Right atrium auricular region (tissue), 2 donors: ENCODE measurements at places on chromosomes 1 and 21. TPM values are rescaled to one million over a fixed set of nuclear protein-coding genes. Genes with fewer than 3 reads are reported as not detected.

- H3K36me3 ChIP-seq, result peaks cover 85% of the 10 kb centered on the region
- H3K4me3 ChIP-seq, result no peak overlapping the region
- peaks cover 8% of the 10 kb centered on the region for H3K4me1 ChIP-seq
- no peaks in the 10 kb centered on the region for H3K27me3 ChIP-seq
Observed at GRCh38 chr1:66364578-66365391, 169.2 kb upstream of the SGIP1 start.

DNA sequence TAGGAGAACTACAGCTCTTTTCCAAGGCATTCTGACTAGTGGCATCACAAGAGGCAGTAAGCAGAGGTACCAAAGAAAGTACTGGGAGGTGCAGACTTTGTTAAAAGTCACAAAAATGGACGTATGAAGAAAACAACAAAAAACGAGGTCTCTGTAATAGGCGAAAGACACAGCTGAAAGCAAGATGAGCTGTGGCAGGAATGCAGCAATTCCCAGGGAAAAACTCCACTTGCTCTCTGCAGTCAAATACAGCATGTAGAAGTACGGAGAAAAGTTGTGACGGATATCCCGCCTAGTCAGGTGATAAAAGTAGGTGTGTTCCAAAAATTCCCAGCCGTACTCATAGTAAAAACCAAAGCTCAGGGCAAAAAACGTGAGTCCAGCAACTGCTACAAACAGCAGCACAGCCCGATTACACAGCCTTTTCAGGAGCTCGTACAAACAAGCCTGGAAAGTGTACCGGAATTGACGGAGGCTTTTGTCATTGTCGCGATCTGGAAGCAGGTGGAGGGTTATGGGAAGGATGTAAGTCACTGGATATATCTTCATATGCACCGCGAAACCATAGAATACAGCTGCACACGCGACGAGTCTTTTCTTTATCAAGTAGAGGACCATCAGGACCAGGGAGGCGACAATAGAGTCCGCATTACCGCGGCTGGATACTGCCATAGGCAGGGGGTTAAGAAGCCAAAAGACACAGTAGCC is 979 bp downstream of the PIGM start:
- H3K27ac ChIP-seq, result peak overlapping the region; percentile 82
- peak overlapping the region; percentile 87 for H3K4me3 ChIP-seq
- H3K4me1 ChIP-seq, result peaks cover 22% of the 10 kb centered on the region
- no peaks in the 10 kb centered on the region for H3K27me3 ChIP-seq

CD1E gene
- not detected for total RNA-seq

GRCh38 chr1:28915031-28915895 is 894 bp downstream of the EPB41 start:
- no peak overlapping the region for H3K27ac ChIP-seq
- H3K4me1 ChIP-seq, result no peaks in the 10 kb centered on the region
- peak overlapping the region; percentile 69 for H3K4me3 ChIP-seq
- no peaks in the 10 kb centered on the region for H3K27me3 ChIP-seq
- H3K36me3 ChIP-seq, result no peaks in the 10 kb centered on the region

- DNase-seq, result no peak
- no peaks in the 10 kb centered on the region for H3K27me3 ChIP-seq
- H3K36me3 ChIP-seq, result no peaks in the 10 kb centered on the region
- no peak overlapping the region for H3K4me3 ChIP-seq
- H3K27ac ChIP-seq, result no peak overlapping the region
Observed at GRCh38 chr1:215672482-215672881, 105.4 kb downstream of the KCTD3 start.

DNA sequence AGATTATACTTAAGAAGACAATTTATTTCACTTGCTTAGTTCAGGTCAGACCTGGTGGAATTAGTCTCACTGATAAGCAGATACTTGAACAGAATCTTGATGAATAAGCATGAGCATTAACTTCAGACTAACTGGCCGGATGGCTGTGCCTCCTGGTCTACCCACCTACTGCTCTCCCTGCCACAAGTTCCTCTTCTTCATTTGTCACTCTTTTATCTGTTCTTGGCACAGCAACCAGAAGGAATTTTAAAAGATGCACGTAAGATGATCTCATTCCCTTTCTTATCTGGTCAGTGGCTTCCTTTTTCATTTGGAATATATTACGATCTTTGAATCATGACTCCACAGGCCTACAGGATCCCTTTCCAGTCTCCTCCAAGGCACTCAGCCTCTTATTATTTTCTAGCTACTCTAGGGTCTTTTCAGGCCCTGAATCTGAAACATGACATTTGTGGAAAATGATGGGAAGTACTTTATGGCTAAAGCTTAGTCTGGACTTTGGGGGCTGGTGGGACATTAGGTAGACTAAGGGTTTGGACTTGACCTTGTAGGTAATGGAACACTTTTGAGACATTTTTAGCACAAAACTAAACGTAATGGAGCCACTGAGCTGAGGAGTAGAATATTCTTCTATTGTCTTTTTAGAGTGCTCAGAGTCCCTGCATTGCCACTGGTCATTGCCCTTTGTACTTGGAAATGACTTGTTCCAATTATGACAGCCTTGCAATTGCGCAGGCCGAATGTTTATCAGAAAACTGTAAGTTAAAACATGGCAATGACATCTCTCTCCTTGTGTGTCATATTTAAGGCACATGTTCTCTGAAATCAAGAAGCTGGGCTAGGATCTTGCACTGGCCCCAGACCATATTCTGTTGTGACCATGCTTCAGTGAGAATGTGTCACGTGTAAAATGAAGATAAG is 16.0 kb downstream of the ST6GALNAC3 start:
- no peaks in the 10 kb centered on the region for H3K27me3 ChIP-seq
- H3K4me3 ChIP-seq, result no peak overlapping the region
- no peak overlapping the region for H3K27ac ChIP-seq
- peaks cover 6% of the 10 kb centered on the region for H3K4me1 ChIP-seq

DNA sequence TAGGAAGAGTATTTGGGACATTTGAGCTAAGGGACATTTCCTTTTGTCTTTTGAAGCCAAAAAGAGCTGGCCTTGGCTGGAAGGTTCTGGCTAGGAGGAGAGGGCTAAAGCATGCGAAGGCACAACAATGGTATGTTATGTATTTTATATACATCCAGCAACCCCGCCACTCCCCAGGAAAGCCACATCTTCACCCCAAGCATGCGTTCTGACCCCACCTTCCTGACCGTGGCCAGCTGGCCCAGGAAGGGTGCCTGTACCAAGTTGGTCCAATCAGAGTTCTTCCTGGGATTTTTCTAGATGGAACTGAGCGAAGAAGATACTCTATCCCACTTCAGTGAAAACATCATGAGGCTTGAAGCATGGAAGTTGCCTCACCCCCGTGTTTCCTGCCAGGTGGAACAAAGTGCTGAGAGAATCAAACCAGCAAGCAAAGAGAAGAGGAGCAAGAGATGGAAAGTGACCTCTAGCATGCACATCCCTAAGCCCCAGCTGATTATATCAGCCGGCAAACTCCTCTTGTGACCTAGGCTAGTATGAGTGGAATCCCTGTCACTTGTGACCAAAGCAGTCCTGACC is 82.7 kb downstream of the BCAR3 start:
- H3K27ac ChIP-seq, result no peak overlapping the region
- H3K4me3 ChIP-seq, result no peak overlapping the region
- no peaks in the 10 kb centered on the region for H3K27me3 ChIP-seq
- no peaks in the 10 kb centered on the region for H3K36me3 ChIP-seq
- peaks cover 61% of the 10 kb centered on the region for H3K4me1 ChIP-seq

DNA sequence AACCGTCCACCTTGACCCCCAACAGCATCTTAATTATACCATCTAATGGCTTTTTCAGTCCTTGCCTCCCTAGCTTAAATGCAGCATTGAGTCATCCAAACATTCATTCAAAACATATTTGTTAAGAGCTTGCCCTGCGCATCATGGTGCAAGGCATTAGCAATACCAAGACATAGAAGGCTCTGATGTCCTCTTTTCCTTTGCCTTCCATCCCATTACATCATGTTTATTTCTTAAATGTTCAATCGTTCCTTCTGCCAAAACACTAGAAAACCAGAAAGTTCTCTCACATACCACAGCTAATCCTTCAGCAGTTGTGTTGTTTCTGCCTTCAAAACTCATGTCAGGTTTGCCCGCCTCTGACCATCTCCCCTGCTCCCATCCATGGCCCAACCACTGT is 29.8 kb upstream of the VTCN1 start:
- no peak overlapping the region for H3K27ac ChIP-seq
- peaks cover 15% of the 10 kb centered on the region for H3K4me1 ChIP-seq
- no peak overlapping the region for H3K4me3 ChIP-seq
- DNase-seq, result no peak
- H3K27me3 ChIP-seq, result no peaks in the 10 kb centered on the region

GRCh38 chr1:98077691-98078090 is 156.9 kb upstream of the DPYD start:
- no peaks in the 10 kb centered on the region for H3K36me3 ChIP-seq
- H3K27ac ChIP-seq, result no peak overlapping the region
- H3K27me3 ChIP-seq, result no peaks in the 10 kb centered on the region
- DNase-seq, result no peak

GRCh38 chr21:43809346-43809799 is 20.0 kb downstream of the RRP1 start:
- H3K27me3 ChIP-seq, result no peaks in the 10 kb centered on the region
- H3K36me3 ChIP-seq, result no peaks in the 10 kb centered on the region
- DNase-seq, result no peak
- no peak overlapping the region for H3K27ac ChIP-seq

DNA sequence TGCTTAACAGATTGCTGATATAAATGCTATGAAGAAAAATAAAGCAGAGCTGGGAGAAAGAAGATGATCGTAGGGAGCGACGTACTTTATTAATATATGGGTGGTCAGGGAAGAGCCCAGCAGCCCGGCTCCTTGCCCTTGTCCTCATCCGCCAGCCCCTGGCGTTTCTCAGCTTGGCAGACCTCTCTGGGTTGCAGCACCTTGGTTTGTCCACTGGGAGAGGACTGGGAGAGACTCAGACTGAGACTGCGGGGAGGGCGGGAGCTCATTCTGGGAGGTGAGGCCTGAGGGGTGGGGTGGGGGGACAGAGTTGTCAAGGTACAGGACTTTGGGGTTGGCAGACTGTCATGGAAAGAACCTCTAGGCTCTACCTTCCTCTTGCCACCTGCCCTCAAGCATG is 3.3 kb upstream of the S100A3 start:
- no peak overlapping the region for H3K27ac ChIP-seq
- no peak for DNase-seq
- no peak overlapping the region for H3K4me3 ChIP-seq
- no peaks in the 10 kb centered on the region for H3K36me3 ChIP-seq
- no peaks in the 10 kb centered on the region for H3K4me1 ChIP-seq
- no peaks in the 10 kb centered on the region for H3K27me3 ChIP-seq

GRCh38 chr1:202665417-202665816 is 44.8 kb downstream of the SYT2 start:
- no peaks in the 10 kb centered on the region for H3K36me3 ChIP-seq
- no peaks in the 10 kb centered on the region for H3K27me3 ChIP-seq
- DNase-seq, result no peak
- H3K4me1 ChIP-seq, result no peaks in the 10 kb centered on the region
- no peak overlapping the region for H3K27ac ChIP-seq

VWA5B1 gene
- 0.22 TPM for total RNA-seq

DNA sequence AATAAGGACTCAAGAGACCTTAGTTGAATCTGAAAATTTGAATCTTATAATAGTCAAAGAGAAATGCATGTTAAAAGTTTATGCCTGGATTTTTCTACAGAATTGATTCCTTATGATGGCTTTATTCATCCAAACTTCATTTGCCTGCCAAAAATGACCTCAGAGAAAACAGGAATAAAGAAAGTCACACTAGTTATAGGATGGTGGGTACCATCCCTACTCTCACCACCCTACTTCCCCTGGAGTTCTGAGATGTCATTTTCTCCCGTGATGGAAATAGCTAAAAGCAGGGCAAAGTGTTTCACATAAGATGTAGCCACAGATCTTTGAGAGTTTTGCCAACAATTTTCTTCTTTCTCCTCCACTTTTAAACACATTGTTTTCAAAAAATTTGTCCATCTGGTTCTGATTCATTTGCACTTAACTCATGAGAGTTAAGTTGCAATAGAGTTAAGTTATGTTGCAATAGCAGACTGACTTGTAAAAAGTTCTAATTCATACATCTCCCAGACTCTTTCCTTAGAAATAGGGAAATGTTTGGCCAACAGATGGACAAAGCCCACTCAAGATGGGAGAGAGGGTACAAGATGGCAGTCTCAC is 384.6 kb downstream of the PLPP3 start:
- no peaks in the 10 kb centered on the region for H3K4me1 ChIP-seq
- no peak for DNase-seq

DNA sequence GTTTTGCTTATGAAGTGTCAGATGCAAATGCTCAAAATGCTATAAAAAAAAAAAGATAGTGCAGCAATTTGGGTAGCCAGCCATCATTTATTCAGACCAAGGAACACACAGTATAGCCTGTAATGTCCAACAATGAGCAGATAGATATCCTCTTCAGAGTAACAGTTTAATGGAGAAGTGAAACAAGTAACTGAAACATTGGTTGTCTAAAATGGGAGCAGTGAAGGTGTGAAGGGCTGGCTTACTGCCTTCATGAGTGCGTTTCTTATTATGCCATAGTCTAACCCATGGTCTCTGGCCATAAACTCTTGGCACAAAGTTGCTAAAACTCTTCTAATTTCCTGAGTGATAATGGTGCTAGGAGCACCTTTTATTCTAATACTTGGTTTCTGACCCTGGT is 11.4 kb downstream of the RGS5 start:
- DNase-seq, result no peak
- no peaks in the 10 kb centered on the region for H3K4me1 ChIP-seq
- no peaks in the 10 kb centered on the region for H3K36me3 ChIP-seq
- H3K27ac ChIP-seq, result no peak overlapping the region
- H3K4me3 ChIP-seq, result no peak overlapping the region

DNA sequence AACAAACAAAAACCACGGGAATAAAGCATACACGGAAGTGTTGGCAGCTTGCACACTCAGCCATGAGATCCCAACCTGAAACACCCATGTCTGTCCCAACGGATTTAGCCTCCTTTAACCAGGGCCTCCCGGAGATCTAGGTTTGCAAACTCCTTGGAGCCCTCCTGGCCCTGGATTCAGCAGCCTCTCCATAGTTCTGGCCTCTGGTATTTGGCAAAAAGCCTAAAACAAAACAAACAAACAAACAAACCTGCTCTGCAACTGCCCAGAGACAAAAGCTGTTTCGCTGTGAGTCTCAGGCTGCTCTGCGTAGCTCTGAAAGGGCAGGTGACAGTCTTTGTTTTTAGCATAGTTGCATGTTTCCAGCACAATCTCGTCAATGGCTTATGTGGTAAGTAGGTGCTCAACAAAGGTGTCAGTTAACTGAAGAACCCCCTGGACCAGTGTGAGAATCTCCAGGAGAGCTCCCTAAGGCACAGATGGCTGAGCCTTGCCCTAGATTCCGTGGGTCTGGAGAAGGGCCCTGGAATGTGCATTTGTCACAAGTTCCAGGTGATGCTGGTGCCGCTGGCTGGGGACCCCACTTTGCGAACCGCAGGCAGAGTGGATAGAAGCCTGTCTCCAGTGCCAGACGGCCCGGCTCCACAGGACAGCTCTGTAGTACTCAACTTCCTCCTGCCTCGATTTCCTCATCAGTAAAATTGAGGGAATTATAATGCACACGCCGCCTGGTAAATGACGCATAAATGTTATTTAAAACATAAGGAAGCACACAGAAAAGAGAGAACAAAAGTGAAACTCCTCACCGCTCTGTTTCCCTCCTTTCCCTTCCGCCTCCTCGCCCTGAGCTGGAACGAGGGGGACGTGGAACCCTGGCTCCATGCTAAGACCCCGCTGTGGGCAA is 86.2 kb downstream of the RIPK4 start:
- no peak overlapping the region for H3K27ac ChIP-seq
- H3K4me3 ChIP-seq, result no peak overlapping the region
- H3K4me1 ChIP-seq, result peaks cover 13% of the 10 kb centered on the region
- no peaks in the 10 kb centered on the region for H3K36me3 ChIP-seq
- H3K27me3 ChIP-seq, result no peaks in the 10 kb centered on the region
- no peak for DNase-seq
